ENCODE measurements at places on chromosomes 2 and 18.

GRCh38 chr2:154537843-154538450, 160.5 kb upstream of the KCNJ3 start:
- no peak for DNase-seq

DNA sequence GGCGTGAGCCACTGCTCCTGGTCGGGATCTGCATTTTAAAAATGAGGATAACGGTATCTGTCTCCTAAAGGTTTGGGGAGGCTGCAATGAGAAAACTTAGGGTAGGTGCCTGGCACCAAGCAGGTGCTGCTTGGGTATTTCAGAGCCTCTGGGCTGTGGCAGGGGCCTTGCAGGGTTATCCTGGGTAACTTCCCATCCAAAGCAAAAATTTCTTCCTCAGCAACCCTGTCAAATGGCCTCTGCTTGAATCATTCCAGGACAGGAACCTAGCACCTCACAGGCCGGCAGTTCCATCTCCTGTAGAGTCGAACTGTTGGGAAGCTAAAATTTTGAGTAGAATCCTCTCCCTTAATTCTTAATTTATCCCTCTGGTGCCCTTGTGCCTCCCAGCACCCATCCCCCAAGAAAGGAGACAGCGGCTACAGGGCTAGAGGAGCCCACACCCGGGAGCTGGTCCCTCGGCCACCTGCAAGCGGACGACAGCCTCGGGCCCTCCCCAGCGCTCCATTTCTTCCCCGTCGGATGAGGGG, 868 bp downstream of the CGREF1 start:
- no peak for DNase-seq

GRCh38 chr2:18426174-18426573, 134.3 kb downstream of the RDH14 start:
- DNase-seq = no peak

DNA sequence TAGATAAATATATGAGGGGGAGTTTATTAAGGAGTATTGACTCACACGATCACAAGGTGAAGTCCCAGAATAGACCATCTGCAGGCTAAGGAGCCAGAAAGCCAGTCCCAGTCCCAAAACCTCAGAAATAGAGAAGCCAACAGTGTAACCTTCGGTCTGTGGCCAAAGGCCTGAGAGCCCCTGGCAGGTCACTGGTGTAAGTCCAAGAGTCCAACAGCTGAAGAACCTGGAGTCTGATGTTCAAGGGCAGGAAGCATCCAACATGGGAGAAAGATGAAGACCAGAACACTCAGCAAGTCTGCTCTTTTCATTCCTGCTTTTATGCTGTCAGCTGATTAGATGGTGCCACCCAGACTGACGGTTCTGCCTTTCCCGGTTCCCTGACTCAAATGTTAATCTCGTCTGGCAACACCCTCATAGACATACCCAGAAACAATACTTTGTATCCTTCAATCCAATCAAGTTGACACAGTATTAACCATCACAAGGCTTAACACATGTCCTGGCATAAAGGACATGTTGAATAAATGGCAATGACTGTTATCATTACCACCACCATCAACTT, 56.7 kb downstream of the MAPK4 start:
- DNase-seq = no peak

GRCh38 chr2:54787755-54788366, 64.4 kb downstream of the EML6 start:
- DNase-seq = no peak

- DNase-seq = no peak
Observed at GRCh38 chr2:28036307-28036706, 145.8 kb downstream of the BABAM2 start.

GRCh38 chr18:23311351-23312121, 141.6 kb upstream of the RIOK3 start:
- DNase-seq = no peak

GRCh38 chr2:113104054-113104611, 23.3 kb upstream of the IL1RN start:
- DNase-seq = peak; percentile 67

GRCh38 chr2:37623406-37623805, 48.0 kb downstream of the CDC42EP3 start:
- no peak for DNase-seq

Measured in nucleus accumbens (tissue), 56 donors.